Activated naive CD4-positive, alpha-beta T cell treated with Interleukin-2 at 50 U/mL for 16 hours (primary cell): ENCODE measurements at places on chromosomes 2 and 18.

DNA sequence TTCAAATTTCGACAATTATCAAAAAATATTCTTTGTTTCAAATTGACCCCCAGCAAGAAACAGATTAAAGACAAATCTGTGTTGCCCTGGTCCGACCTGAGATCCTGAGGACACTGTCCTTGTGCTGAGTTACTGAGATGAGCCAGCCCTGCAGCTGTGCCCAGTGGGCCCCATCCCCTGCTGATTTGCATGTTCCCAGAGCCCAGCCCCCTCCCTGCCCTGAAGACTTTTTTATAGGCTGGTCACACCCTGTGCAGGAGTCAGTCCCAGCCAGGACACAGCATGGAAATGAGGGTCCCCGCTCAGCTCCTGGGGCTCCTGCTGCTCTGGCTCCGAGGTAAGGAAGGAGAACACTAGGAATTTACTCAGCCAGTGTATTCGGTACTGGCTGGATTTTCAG, 31.4 kb upstream of the ZNG1B start:
- no peak for DNase-seq

- no peak for DNase-seq
Observed at GRCh38 chr2:60297296-60298005, 256.0 kb downstream of the BCL11A start.

DNA sequence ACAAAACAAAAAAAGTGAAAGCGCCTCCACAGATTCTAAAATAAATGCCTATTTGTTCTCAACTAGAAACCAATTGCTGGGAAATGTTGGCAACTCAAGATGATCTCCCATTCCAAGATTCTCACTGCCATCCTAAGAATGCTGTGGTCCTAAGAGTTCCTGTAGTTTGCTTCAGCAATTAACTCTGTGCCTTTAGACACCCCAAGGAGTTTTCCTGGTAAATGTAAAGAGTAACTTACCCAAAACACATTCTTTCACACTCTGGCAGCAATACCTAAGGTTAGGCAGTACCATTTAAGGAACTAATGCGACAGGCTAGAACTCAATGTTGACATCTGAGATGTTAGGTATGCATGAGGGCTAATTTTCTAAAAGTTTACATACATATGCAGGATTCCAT, 58.8 kb upstream of the TANK start:
- no peak for DNase-seq

- no peak for DNase-seq
Observed at GRCh38 chr2:239911641-239912071, 113.5 kb downstream of the NDUFA10 start.

DNA sequence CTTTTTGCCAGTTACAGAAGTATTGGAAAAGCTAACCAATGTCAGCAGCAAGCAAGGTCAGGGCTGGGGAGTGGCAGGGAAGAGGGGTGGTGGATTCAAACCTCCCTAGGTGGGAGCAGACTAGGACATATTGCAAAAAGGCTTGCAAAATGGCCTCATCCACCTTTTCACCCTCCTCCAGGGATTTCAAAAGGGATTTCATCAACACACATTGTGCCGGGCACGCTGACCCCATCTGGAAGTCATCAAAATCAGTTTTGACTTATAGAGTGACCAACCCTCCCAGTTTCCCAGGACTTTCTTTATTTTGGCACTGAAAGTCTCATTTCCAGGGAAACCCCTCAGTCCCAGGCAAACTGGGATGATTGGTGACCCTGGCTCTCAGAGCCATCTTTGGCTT, 94.7 kb downstream of the BIN1 start:
- DNase-seq, result no peak

GRCh38 chr2:54903736-54904554, 146.3 kb downstream of the RTN4 start:
- peak; percentile 63 for DNase-seq

- no peak for DNase-seq
Observed at GRCh38 chr2:219460424-219460926, 25.8 kb downstream of the SPEG start.

- DNase-seq, result no peak
Observed at GRCh38 chr2:109187711-109188495, 58.9 kb downstream of the SH3RF3 start.

DNA sequence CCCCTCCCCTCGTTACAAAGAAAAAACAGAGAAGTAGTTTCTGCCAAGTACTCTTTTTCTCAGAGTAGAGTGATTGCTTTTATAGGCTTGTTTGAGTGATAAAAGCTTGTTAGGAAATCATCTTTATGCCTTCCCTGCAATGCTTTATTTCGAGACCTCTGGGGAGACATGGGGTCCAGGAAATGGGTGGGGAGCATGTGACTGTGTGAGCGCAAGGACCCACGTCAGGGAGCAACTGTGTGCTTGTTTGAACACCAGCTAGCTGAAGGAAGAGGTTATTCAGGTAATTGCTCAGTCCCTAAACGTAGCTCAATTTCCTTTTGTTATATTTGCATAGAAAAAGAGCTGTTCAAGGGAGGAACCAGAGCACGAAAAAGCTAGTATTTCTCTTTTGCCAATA, 187.3 kb downstream of the FAM210A start:
- DNase-seq, result no peak

DNA sequence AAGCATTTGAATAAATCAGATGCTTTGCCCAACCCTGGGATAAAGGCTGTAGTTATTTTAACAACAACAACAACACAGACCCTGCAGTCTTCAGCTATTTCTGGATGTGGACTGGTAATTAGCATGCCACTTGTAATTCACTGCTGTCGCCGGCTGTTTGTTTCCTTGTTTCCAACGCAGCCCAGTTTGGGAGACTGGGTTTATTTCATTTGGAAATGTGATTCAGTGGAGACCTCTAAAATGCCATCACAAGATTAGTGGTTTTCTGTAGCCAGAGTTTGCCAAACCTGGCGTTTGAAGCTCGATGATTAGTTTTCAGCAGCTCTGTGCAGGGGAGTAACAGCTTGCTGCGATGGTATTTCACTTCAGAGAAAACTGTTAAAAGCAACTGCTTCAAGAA, 83.5 kb downstream of the LDLRAD4 start:
- DNase-seq, result no peak

- peak; percentile 15 for DNase-seq
Observed at GRCh38 chr2:230203110-230203676, 16.6 kb downstream of the SP110 start.

- no peak for DNase-seq
Observed at GRCh38 chr2:146997945-146998344, 846.9 kb upstream of the ACVR2A start.

GRCh38 chr2:60536746-60537145, 16.7 kb downstream of the BCL11A start:
- DNase-seq, result no peak

DNA sequence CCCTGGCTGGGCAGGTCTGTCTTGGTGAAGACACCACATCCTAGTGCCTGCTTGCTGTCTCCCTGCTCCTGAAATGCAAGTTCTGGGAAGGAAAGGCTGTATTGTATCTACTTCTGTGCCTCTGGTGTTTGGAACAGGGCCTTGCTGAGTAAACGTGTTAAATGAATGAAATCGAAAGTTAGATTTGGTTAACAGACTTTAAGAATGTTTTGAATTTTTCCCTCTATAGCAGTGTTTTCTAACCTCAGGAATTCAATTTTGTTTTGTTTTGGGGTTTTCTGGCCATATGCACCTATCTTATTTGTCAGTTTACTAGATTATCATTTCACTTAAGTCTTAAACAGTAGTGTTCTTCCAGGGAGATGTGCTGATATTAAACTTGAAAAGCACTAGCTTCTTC, 20.7 kb downstream of the FARP2 start:
- no peak for DNase-seq

DNA sequence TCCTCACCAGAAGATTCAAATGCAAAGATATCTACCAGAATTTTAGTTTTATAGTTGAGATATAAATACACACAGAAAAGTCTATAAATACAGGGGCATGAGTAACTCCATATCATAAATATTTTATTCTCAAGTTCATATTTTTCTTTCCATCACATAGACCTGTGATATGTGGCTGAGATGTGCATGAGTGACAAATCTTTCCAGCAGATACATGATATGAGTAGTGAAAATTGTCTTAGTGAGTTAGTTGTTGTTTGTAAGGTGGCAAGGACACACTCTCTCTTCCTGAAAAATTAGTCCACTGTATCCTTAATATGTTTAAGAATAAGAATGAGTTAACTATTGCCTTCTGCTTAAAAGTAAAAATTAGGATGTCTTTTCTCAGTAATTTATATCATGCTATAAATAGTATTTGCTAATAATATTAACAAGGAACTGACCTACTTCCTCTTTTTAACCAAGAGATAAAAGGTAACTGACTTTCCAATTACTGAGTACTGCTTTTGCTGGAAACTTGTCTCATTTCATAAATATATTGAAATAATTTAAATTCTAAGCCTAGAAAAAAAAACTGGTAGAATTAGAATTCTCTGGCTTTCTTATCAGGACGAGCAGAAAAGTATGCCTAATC, 85.2 kb upstream of the SESTD1 start:
- DNase-seq, result no peak

GRCh38 chr2:41400088-41400665, 647.6 kb upstream of the PKDCC start:
- no peak for DNase-seq

DNA sequence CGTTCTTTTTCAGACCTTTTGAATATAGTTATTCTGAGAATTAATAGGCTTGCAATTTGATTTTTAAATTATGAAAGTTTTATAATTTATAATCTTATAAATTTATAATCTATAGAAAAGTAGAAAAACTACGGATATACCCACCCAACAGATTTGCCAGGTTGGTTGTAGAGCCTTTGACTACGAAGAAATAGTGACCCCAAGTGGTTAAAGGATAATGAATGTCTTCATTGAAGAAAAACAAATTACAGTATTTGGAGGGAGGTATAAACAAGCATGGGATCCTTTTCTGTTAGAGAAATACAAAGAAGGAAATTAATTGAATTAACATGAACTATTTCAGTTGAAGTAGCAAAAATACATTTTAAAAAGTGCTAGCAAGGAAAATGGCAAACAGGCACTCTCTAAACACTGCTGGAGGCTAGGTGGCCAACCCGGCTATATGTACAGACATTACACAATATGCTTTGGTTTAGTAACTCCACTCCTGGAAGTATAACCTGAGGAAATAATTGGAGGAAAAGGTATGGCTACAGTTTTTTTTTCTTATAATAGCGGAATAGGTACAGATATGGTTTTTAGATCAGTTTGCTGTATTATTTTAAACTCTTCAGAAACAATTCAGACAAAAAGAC, 110.9 kb downstream of the MIB1 start:
- no peak for DNase-seq

- no peak for DNase-seq
Observed at GRCh38 chr2:39730685-39731302, 48.3 kb downstream of the THUMPD2 start.

GRCh38 chr2:20144861-20145260, 80.1 kb downstream of the SDC1 start:
- DNase-seq, result no peak

- no peak for DNase-seq
Observed at GRCh38 chr2:71069376-71069775, 928 bp downstream of the NAGK start.

DNA sequence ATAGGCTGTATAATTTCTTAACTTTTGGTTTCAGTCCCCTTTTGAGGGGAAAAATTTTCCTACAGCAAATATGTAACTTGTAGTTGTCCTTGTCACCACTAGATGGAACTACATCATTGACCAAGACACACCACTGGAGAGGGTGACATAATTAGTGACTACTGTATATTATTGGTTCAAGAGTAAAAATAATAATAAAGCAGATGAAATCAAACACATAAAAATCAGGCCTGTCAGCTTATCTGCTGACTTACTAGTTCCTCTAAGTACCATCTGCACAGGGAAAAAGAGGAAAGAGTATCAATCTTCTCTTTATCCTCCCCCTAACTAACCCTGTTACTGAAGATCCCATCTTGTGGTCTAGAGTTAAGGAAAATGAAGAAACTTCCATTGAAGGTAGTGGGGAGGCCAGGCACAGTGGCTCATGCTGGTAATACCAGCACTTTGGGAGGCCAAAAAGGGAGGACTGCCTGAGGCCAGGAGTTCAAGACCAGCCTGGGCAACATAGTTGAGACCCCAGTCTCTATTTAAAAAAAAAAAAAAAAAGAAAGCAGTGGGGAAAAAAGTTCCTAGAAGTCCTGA, 29.6 kb upstream of the ENOSF1 start:
- no peak for DNase-seq

DNA sequence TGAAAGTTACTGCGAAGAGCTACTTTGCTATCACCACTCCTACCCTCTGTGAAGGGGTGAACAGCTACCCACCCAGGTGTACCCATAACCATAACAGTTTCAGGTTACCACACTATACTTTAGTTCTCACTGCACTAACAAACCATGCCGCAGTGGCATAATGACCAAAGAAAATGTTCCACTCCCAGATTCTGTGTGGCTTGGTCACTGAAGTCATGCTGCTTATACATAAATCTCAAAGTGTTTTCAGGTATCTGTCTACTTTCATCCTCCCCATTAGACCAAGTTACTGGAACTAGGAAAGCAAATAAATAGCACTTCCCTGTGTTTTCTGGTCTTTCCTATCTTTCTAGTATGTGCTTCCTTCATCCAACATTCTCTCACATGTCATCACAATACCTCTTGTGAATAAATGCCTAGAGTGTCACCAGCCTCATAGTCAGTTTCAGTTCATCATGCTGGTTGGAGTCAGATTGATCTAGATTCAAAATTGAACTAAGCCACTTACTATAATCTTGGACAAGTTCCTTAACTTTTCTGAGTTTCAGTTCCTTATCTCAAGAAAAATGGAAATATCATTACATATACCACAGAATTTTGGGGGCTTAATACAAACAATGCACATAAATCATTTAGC, 293.6 kb downstream of the FSIP2 start:
- DNase-seq, result no peak

- DNase-seq, result no peak
Observed at GRCh38 chr2:46612675-46613074, 133.3 kb downstream of the TMEM247 start.

GRCh38 chr2:29502460-29502911, 387.3 kb downstream of the CLIP4 start:
- no peak for DNase-seq

DNA sequence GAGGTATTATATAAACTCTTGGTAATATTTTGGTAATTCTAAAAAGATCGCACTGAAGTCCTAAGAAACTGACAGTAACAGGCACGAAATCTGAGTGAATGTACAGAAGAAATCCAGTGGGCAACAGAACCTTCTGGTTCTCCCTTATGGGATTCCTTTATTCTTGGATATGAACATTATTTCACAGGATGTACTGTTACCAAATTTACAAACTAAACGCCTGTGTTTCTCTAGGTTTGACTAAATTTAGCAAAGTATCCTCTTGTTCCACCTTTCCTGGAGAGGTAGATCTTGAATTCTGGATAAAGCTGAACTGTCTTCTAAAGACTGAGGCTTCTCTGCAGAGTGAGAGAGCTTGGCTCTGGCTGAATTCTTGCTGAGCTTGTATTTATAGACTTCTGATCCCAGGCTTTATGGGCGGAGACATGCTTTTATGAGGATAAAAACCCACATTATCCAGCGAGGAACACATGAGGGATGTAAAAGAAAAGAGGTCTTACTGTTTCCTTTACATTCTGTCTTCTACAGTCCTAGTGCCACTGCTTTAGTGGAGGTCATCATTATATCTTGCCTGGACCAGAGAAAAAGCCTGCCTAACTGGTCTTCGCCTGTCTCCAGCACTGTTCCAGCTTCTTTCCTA, 220.8 kb downstream of the CDH2 start:
- no peak for DNase-seq

GRCh38 chr2:120854766-120855530, 119.3 kb downstream of the GLI2 start:
- DNase-seq, result no peak

GRCh38 chr2:212979799-212980198, 171.6 kb downstream of the IKZF2 start:
- no peak for DNase-seq
